KBM-7 (cell line): ENCODE measurements at places on chromosomes 12 and 14.

GRCh38 chr14:54985156-54985555 lies 41.7 kb downstream of the WDHD1 start:
- no peak for DNase-seq

- DNase-seq, result no peak
These were observed 229.9 kb downstream of the AKAP6 start for GRCh38 chr14:32559048-32559447.

GRCh38 chr12:54588110-54588889 lies at the start of gene PPP1R1A:
PPP1R1A (minus strand) TSS chr12:54588659; CDS start chr12:54588488, 171 bp downstream.
- DNase-seq, result no peak

- peak; percentile 66 for DNase-seq
These were observed 53.2 kb downstream of the RPAP3 start for GRCh38 chr12:47652521-47653234.

DNA sequence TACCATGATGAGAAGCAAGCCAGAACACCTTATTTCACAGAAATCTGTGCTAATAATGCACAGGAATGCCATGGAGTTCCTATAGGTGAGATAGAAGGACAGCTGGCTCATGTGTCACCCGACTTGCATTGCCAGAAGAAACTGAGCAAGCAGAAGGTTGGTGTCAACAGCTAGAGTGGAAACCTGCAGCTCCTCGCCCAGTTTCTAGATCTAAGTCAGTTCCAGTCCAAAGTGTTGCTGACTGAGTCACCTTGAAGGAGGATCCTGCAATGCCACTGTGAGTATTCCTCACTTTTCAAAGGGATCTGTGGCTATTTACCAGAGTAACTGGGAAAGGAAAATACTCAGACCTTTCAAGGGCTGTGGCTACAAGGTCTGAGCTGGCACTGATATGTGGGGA lies 17.1 kb downstream of the CDKL1 start:
- no peak for DNase-seq

GRCh38 chr12:121911824-121912585 lies 6.4 kb upstream of the CFAP251 start:
- no peak for DNase-seq

DNA sequence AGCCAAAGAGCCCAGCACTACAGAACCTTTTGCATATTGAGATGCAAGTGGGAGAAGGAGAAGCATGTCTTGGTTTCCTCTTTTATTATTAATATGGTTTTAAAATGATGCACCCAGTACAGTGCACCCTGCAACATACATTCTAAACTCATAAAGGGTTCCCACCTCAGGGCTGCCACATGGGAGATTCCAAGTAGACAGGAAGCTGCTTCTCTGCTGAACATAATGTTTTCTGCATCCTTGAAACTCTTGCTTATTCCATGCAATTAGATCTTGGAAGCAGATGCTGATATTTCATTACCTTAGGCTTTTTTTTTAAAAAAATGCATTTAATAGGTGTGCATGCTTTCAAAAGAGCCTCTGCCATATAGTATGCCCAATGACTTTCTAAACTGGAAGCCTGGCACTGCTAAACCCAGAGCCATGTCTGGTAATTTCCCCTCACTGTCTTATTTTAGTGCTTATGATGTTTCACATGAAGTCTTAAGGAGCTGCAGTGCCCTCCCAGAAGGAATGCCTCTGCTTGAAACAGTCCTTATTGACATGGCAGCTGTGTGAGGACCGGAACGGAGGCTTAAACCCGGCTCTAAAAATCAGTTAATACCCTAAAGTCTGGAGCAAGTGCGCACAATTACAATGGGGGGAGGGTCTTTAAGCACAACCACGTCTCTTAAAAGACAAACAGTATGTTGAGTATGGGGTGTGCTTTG lies 2.0 kb upstream of the SIX1 start:
- DNase-seq, result no peak

DNA sequence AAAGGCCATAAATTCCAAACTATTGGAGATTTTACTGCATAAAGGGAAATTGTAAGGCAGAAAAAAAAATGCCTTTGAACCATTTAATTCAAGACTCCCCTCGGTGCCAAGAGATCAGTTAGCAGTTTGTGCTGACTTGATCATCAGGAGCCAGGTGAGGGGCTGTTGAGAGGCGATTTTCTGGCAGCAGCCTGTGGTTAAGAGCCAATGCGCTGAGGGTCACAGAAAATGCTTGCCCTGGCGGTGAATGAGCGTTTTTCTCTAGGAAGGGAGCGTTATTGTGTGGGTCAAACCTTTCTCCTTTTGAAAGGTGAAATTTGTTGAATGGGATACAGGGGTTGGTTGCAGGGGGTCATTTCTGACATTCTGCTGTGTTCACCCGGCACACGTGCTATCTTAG lies 4.7 kb downstream of the SRRM4 start:
- DNase-seq, result no peak

GRCh38 chr12:26101350-26101734 lies 23.5 kb downstream of the BHLHE41 start:
- no peak for DNase-seq

DNA sequence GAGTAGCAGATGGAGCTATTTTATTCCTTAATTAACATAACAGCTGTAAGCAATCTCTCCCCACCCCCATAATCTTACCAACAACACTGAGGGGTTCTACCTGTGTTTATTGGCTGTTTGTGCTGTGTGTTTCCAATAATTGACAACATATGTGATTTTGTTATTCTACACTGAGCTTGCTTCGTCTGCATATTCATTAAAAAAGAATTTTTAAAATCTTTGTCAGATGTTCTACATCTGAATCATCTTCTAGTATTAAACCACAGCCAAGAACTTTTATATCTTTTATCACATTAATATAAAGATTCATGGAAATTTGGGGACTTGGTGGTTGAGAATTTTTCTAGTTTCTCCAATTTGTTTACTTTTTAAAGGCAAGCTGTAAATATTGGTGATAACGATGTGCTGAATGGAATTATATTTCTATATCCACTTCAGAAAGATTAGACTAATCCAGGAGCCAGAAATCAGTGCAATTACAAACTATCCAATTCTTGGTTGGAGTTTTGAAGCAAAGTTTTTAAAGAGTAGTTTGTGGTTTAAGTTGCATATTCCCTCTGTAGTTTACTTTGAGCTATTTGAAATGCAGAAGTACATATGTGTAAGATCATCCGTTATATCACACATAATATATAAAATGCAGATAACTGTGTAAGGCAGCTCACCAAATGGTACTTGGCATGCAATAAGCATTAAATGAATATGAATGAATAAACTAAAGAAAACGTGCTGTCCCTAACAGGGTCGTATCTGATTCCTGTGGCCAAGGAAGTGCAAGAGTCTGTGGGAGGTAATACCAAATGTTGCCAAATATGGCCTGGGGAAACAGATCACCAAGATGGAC lies 206.9 kb downstream of the PELI2 start:
- no peak for DNase-seq

DNA sequence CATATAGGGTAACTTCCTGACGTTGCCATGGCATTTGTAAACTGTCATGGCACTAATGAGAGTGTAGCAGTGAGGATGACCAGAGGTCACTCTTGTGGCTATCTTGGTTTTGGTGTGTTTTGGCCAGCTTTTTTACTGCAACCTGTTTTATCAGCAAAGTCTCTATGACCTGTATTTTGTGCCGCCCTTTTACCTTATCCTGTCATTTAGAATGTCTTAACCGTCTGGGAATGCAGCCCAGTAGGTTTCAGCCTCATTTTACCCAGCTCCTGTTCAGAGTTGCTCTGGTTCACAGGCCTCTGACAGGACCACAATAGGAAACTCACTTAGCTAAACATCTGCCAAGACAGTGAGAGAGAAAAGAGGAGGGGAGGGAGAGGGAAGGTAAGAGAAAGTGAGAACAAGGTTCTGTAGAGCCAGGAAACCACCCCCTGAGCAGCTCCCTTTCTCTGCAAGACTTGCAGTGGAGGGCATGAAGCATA lies 64.8 kb upstream of the PLEKHG3 start:
- DNase-seq, result no peak

- DNase-seq, result no peak
These were observed 51.0 kb downstream of the NFKBIA start for GRCh38 chr14:35353409-35354172.

GRCh38 chr12:5138256-5138655 lies 94.6 kb downstream of the KCNA5 start:
- no peak for DNase-seq

GRCh38 chr12:116432314-116432750 lies 126.8 kb upstream of the MAP1LC3B2 start:
- no peak for DNase-seq
